ENCODE measurements at places on chromosomes 4 and X.
A peak's percentile ranks its signal among the peaks of the same experiment; 100 is the strongest.

DNA sequence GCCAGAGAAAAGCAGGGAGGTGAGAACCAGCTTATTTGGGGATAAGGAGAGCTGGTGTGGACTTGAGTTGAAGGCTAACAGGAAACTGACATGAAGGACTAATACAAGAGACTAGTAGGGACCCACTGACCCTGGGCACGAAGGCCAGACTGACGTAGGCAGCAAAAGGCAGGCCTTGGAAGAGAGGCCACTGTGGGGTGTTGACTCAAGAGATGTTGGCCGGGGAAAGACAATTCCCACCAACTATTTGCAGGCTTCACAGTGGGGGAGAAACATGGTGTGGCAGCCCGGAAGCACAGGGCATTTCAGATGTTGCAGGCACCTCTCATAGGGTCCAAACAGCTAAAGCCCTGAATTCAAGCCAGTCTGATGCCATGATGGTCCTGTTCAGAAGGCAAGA, 24.4 kb upstream of the MAP3K15 start:
- no peak for DNase-seq

DNA sequence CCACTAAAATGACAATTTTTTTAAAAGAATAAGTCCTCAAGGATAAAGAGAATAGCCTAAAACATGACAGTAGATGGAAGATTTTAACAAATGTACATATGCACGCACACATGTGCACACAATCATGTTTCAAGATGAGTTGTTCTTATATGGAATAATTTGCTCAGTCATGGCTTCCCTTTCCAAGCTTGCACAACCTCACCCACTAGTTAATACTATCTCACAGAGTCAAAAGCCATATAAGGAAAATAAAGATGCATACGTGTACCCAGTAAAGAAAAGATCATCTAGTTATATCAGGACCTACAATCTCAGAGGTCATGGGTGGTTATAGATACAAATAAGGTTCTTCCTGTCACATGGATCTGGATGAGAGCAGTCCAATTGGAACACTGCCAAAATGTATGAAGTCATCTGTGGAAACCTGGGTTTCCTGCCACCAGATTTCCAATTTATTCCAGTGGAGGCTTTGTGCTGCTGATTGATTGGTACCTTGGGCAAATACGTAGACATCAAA, 56.1 kb downstream of the FAM13A start:
- DNase-seq: no peak

GRCh38 chr4:84482564-84483563, 16.2 kb downstream of the NKX6-1 start:
- DNase-seq: no peak

GRCh38 chr4:150135134-150135772, 57.0 kb downstream of the DCLK2 start:
- no peak for DNase-seq

GRCh38 chrX:21963731-21964405, 23.4 kb downstream of the SMS start:
- no peak for DNase-seq

- DNase-seq: peak; percentile 43
Observed at GRCh38 chrX:475926-476723, 89.4 kb upstream of the PPP2R3B start.

DNA sequence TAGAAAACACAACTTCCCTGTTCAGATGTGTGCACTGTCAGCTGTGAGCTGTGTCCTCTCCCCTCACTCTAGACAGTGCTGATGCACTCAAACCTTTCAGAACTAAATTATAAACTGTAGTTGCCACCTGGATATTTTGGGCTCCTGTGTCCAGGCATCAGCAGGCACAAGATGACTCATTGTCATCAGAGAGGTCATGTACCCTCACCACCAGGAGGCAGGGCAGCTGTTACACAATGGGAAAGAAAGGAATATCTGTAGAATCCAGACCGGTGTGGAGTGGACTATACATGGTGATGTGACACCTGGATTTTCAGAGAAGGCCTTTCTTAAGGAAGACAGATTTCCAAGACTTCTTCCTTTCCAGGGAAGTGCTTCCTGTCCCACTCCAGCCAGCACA, 854.4 kb upstream of the AGA start:
- no peak for DNase-seq

- no peak for DNase-seq
Observed at GRCh38 chrX:155001873-155002272, 20.6 kb downstream of the F8 start.

GRCh38 chr4:42501624-42502401, 104.5 kb downstream of the SHISA3 start:
- no peak for DNase-seq

GRCh38 chr4:90190525-90190924, 63.3 kb downstream of the CCSER1 start:
- DNase-seq: no peak

- DNase-seq: no peak
Observed at GRCh38 chr4:101954351-101954750, 163.8 kb downstream of the BANK1 start.

GRCh38 chr4:73617256-73617655, 3.0 kb downstream of the RASSF6 start:
- DNase-seq: no peak

DNA sequence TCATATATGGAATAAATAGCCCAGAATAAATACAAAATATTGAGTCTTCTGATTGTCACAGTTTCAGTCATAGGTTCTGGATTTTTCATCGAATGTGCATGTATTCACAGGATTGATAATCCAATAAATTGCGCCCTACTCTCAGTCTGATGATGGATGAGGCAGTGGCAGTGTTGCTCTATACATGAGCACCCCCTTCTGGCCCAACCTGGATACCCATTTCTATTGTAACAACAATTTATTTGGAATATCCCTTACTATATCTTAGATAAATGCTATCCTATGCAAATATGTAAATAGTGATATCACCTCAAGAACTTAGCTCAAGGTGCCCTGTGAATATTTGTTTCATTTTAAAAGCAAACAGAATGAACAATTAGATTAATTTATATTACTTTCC, 733.7 kb upstream of the PABPC4L start:
- no peak for DNase-seq

- DNase-seq: no peak
Observed at GRCh38 chr4:90030953-90031352, 96.2 kb upstream of the CCSER1 start.

GRCh38 chr4:54277691-54278090, 48.6 kb downstream of the PDGFRA start:
- no peak for DNase-seq

DNA sequence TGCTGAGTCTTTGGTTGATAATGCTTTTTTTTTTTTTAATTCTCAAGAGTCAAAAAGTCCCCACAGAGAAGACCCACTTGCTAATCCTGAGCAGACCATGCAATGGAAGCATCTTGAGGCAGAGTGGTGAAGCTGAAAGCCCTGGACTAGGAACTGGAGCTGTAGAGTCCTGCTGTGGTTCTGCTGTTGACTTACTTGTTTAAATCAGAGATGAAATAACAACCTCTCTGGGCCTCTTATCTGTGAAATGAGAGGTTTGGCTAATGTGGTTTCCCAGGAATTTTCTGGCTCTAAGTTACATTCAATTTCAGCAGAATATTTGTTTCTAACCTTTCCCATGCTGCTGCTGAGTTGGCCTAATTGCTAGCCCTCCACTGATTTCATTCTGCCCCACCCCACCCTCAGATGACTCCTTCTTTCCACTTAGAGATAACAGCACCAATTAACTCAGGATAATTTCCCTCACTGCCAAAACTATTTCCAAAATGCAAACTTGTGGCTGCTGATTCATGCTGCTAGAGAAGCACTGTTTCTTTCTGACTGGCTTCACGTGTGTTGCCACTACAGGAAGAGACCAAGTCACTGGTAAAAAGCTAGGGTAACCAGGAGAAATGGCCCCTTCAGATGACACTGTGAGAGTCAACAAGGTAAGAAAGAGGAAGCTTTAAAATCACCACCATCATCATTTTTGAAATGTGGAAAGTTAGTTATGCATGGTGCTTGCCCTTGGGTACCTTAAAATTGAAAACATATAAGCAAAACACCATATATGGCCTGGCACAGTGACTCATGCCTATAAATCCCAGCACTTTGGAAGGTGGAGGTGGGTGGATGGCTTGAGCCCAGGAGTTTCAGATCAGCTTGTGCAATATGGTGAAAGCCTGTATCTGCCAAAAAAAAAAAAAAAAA, 326.4 kb downstream of the DCHS2 start:
- DNase-seq: peak; percentile 67

GRCh38 chr4:15066140-15066539, 63.9 kb downstream of the CPEB2 start:
- no peak for DNase-seq

DNA sequence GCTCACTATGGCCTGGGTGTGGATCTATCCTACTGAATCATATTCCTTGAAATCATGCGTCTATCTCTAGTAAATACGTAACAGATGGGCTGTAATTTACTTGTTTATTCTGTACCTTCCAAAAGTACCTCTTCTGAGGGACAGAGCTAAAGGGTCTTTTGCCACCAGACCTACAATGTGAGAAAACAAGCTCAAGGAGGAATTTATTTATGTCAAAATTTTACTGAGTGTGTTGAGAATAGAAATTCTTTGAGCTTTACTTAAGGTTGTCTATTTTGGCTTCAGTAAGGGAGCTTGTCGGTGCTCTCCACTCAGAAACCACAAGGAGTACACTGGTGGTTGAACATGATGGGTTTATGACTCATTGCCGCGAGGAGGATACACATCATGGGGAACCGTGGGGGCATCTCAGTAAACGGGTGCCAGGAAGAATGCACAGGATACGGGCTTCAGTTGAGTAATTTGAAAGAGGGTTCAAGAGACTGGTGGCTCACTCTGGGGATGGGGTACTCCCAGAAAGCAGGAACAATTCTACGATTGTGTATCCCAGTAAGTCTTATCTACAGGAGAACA, 3.0 kb downstream of the ANK2 start:
- DNase-seq: no peak

DNA sequence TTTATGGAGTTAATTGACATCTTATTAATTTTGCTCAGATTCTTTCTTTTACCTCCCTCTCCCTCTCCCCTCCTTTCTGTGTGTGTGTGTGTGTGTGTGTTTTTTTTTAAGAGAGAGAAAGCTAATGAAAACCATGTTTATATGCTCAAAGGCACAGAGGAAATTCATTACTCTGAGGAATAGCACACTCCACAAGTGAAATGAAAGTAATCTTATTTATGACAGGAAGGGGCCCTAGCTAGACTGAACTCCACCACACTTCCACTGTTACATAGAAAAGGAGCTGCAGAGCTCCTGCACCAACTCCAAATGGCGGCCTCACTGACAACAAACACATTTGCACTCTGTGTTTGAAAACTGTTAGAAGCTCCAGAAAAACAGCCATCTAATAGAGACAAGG, 150.6 kb downstream of the RASL11B start:
- DNase-seq: no peak

GRCh38 chr4:11487139-11487538, 58.4 kb upstream of the HS3ST1 start:
- no peak for DNase-seq

GRCh38 chr4:55637272-55637820, 1.2 kb upstream of the NMU start:
- DNase-seq: no peak

DNA sequence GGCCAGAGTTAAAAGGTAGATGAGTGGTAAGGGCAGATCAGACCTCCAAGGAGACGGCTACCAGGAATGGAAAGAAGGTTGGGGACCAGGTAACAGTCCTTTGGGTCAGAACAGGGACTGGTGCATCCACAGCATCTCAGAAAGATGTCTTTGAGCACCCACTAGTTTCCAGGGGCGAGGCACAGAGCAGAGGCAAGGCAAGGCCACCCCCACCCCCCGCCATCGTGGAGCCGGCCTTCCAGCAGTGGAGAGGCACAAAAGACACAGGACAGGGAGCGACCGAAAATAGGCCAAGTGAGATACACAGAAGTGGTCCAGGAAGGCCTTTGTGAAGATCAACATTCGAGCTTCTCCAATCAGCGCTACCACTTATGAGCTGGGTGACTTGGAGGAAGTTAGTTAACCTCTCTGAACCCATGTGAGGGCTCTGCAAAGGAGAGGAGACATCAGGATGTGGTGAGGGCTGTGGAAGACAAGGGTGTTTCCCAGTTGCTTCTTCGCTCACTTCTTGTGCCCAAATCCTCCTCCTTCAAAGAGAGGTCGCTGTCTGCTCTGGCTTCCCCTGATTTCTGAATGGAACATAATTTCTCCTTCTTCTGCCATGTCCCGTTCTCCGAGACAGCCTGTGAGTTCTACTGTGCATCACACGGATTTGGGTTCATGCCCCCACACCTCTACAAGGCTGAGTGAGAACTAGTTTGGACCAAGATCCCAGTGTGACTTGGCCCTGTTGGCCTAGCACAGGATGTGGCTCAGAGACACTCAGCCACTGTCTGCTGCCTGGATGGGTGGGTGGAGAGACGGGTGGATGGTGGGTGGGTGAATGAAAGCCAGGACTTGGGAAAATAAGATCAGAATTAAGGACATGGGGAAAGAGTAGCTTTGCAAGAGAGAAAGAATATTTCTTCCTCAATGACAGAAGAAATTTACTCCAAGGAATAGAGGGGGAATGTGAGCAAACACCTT, 16.7 kb upstream of the MSX1 start:
- DNase-seq: no peak

DNA sequence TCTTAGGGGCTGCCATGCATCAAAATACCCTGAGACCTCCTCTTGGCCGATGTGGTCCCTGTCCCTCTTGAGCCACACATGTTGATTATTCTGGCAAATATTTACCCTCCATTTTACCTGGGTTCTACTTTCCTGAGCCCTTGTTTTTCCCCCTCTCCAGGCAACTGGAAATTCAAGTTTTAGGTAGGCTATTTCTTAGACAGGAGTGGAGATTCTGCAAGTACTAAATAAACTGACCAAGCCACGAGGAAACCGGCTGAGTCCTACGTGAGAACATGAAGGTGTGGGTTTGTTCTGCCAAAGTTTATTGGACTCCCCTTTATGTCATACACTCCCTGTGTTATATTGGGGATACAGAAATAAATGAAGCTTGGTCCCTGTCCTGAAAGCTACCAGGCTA, 88.1 kb downstream of the RTL5 start:
- no peak for DNase-seq

DNA sequence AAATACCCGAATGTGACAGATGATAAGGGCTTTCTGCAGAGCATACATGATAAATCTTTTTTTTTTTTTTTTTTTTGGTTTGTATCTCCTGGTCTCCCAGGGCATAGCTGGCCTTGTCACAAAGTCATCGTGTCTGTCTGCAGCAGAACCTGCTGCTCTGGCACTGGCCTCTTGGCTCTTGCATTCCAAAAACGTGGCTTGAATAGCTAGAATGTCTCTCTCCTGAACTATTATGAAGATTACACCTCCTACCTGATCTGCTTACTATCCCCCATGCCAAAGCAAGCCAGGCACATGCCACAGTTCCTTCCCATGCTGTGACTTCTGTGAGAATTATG, 50.4 kb upstream of the SCRG1 start:
- DNase-seq: no peak

Data from RWPE2 (cell line).